Anterior cingulate cortex (tissue), 58 donors: ENCODE measurements at places on chromosomes 2 and 18.
A peak's percentile ranks its signal among the peaks of the same experiment; 100 is the strongest.

GRCh38 chr2:19174176-19174575, 184.2 kb downstream of the OSR1 start:
- DNase-seq = no peak

DNA sequence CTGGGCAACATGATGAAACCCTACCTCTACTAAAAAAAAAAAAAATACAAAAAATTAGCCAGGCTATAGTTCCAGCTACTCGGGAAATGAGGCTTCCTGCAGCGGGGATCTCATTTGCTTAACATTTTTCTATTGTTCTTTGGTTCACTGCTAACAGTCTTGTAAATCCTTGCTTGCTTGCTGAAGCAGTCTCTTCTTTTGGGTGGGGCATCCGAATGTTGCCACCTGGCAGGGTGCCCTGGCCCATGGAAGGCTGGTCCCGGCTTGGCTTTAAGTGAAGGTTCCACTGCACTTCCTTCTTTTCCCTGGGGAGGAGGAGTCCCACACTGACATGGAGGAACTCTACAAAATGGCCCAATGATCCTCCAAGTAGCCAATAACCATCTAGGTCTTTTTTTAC, 6.0 kb upstream of the ANKRD29 start:
- DNase-seq = no peak

- DNase-seq = no peak
Observed at GRCh38 chr2:230738924-230739323, 26.3 kb downstream of the CAB39 start.

DNA sequence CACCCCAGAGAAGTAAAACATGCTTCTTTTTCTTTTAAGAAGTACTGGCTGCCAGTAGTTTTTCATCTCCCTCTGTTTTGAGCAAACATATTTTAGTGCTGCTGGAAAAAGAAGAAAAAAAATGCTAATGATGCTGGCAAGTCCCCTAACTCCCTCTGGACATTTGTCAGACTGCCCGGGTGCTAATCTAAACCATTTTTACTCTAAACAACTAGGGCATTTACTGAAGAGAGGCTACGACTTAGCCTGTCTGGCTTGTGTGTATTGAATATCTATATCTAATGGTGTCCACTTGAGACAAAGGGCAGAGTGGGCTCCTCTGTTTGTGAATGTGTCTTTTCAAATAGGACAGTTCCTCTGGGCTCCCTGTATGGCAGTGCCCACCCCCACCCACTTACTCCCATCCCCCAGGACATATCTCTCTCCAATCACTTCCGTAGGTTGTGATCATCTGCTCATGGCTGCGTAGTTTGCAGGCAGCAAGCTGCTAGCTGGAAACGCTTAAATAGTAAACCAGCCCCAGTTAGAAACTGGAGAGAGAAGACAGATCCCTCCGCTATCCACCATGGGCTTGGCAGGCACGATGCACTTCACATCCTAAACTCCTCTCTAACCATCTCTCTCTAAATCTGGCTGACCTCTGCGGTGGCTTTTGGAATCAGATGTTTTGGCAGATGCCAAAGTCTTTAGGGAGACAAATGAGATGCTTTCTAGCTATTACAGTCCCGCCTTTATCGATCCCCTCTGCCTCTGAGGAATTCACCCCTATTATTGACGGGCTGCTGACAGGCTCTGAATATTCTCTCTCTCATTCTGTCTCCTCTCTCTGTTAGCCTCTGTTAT, 58.3 kb downstream of the DOCK10 start:
- DNase-seq = no peak

DNA sequence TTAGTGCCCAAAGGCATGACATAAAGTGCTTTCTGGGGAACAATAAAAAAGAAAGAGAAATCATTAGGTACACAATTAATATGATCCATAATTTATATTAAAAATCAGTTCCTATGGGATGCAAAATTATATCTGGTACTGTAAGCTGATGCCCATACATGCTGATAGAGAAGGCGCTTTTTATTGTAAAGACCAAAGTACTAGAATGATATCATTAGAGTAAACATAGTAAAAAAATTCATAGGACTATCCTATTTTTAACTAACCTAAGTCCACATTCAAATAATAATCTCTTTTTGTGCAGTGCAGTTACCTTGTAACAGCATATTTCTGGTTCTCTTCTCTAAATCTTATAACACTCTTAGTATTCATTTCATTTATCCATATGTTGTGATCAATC, 252.2 kb downstream of the ASXL3 start:
- no peak for DNase-seq

GRCh38 chr2:239331560-239331959, 69.3 kb downstream of the HDAC4 start:
- no peak for DNase-seq

- DNase-seq = no peak
Observed at GRCh38 chr2:238513346-238513745, 86.6 kb downstream of the ASB1 start.

- no peak for DNase-seq
Observed at GRCh38 chr2:134402410-134402809, 148.5 kb downstream of the MGAT5 start.

DNA sequence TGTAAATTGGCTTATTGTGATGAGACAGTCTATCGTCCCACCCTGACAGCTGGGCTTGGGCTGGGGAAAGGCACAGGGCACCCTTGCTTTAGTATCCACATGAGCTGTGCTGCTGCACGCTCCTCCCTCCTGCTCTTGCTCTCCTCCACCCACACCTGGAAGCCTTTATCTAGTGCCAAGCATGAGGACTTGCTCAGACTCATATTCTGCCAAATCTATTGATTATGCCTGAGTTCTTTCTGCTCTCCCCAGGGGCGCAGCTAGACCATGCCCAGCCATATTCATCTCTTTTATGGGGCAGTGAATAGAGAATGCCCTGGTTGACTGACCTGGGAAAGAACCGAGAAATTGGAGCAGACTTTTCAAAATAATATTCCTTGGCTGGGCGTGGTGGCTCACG, 29.0 kb upstream of the DPYSL5 start:
- DNase-seq = no peak

- no peak for DNase-seq
Observed at GRCh38 chr2:113910110-113910717, 20.3 kb downstream of the ACTR3 start.

- no peak for DNase-seq
Observed at GRCh38 chr18:10449396-10449795, 5.0 kb upstream of the APCDD1 start.

DNA sequence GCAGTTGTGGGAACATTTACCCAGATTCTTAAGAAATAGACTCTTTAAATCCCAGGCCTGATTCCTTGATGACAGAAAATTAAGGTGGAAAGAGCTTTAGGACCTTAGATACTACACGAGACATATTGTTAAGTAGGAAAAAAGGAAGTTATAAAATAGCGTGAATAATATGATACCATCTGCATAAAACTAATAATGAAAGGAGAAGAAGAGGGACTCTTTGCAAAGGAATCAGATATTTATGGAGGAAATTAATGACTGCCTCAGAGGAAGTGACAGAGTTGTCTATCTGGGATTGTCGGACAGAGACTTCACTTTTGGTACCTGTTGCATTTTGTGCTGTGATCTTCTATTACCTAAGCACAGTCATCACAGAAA, 20.8 kb downstream of the APCDD1 start:
- DNase-seq = no peak

DNA sequence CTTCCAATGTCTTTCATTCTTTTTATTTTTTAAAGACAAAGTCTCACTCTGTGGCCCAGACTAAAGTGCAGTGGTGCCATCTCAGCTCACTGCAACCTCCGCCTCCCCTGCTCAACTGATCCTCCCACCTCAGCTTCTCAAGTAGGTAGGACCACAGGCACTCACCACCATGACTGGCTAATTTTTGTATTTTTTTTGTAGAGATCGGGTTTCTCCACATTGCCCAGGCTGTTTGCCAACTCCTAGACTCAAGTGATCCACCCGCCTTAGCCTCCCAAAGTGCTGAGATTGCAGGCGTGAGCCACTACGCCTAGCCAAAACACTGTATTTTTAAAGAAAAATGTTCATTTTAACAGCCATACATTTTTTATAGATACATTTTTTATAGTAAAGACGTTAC, 12.7 kb downstream of the GCKR start:
- DNase-seq = no peak

- DNase-seq = peak; percentile 9
Observed at GRCh38 chr2:121297217-121297830, 12.3 kb upstream of the TFCP2L1 start.

DNA sequence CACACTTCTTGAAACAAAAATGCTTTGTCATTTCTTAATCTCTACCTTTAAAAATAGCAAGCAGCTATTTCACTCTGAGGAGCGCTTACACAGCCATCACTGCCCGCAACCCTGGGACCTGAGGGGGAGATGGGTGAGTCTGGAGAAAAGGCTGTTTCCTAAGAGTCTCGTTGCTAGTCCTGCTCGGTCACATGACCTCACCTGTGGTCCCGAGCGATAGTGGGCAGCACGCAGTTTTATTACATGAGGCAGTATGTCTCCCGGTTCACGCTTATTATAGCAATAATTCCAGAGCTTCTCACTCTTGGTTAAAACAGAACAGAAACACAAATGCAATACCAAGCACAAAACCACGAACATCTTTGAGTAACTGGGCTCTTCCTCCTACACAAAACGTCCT, 105.3 kb downstream of the ZNF516 start:
- DNase-seq = no peak

DNA sequence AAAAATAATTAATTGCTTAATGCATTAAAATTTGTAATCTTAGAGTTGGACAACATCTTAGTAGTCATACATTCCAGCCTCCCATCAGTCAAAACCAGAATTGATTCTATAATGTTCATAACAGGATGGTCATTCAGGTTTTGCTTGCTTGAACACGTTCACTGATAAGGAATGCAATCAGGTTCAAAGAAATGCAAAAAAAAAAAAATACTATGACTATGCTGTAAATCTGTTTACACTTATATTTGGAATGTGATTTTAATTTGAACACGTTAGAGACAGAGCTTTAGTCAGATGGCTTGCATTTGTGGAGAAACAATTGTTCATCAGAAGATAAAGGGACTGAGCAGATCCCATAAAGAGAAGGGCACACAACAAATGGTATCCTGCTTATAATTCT, 131.3 kb upstream of the UNC80 start:
- DNase-seq = no peak
